ENCODE measurements at places on chromosomes 4 and X.
A peak's percentile ranks its signal among the peaks of the same experiment; 100 is the strongest.

DNA sequence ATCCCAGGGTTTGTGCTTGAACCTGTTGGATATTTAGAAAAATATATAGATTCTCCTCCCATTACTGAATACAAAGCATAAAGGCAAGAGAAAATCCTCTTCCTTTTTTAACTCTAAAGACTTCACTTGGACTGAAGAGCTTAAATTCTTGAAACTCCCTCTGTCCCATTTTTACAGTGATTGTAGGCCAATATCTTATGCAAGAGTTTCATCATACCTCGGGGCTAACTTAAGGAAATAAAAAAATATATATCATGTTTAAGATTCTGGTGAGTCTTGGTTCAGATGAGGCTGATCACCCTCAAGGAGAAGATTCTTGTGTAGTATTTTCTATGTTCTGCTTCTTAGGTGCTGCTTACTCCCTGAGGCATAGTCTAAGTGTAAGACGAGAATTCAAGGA lies 1449.6 kb downstream of the C4orf33 start:
- DNase-seq, result no peak

GRCh38 chrX:71616672-71617529 lies 1.4 kb downstream of the CXCR3 start:
- peak; percentile 20 for DNase-seq

GRCh38 chr4:1721666-1722550 lies 587 bp downstream of the TACC3 start:
- no peak for DNase-seq

- DNase-seq, result no peak
These were observed 79.1 kb downstream of the NPFFR2 start for GRCh38 chr4:72110886-72111285.

GRCh38 chrX:139881130-139881529 lies 51.7 kb downstream of the ATP11C start:
- no peak for DNase-seq

DNA sequence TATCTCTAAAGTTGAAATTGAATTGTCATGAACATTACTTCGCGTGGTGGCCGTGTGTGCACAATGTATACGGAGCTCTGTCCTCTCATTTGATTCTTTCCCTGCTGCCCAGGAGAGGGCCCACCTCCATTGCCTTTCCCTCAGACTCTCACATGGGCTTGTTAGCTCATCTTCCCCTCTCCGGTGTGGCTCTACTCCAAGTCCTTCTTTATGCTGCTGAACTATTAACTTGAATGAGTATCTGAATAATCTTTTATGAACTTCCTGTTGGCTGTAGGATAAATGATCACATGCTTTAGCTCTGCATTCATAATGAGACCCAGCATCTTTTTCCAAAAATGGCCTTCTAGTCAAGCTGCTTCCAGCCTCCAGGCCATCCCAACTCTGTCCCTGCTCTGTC lies 68.8 kb upstream of the CLNK start:
- DNase-seq, result no peak

GRCh38 chr4:27720010-27720766 lies 859.5 kb downstream of the STIM2 start:
- no peak for DNase-seq

GRCh38 chrX:151552743-151553142 lies 10.7 kb upstream of the PASD1 start:
- no peak for DNase-seq

DNA sequence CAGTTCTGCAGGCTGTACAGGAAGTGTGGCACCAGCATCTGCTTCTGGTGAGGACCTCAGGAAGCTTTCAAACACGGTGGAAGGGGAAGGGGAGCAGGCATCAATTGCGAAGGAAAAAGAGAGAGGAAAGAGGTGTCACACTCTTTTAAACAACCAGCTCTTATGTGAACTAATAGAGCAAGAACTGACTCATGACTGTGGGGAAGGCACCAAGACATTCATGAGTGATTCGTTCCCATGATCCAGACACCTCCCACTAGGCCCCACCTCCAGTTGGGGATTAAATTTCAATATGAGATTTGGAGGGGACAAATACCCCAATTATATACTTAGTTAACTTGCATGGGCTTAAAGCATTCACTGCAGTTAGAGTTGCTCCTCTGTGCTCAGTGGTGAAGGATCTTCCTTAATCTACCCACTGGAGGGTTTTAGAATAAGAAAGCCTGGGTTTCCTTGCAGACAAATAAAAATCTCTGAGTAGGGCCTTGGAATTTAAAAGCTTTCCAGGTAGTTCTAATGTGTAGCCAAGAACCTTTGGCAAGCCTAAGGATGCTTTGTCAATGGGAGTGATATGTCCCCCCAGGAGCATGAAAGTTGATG lies 60.0 kb downstream of the SYNPO2 start:
- no peak for DNase-seq

GRCh38 chr4:28557755-28558154 lies 1697.1 kb downstream of the STIM2 start:
- DNase-seq, result no peak

- no peak for DNase-seq
These were observed 26.3 kb upstream of the C4orf54 start for GRCh38 chr4:99683895-99684294.

GRCh38 chr4:6092131-6092530 lies 73.9 kb upstream of the C4orf50 start:
- DNase-seq, result no peak

DNA sequence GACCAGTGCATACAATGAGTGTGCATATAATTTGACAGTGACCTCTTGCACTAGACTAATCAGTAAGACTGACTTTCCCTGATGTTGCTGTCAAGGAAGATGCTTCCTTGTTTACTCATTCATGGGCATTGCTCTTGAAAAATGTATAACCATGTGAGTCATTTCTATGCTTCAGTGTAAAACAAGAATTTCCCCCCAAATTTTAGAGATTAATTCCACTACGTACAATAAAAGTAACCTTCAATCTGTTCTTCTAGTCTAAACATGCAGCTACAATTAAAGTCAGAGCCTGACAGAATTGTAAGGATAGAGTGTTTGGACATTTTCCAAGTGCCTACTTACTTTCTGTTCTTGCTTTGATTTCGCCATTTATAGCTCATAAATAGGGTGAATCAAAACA lies 935.7 kb downstream of the RAPGEF2 start:
- DNase-seq, result no peak

DNA sequence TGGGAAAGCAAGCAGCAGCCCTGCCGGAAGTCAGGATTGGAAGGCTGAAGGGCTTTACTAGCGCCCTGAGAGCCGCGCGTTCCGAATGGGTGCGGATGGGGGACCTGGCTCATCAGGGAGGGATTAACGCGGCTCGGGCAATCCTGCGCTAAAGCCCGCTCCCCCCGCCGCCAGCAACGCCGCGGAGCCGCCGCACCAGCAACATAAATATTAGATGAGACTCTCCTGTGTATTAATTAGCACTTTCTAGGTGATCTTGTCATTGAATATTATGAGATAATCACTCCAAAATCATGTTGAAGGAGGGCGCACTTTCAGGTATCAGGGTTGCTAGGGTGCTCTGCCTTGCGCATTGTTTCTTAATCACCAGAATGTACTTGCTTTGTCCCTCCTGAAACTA lies 357.2 kb upstream of the FAM241A start:
- DNase-seq, result no peak

DNA sequence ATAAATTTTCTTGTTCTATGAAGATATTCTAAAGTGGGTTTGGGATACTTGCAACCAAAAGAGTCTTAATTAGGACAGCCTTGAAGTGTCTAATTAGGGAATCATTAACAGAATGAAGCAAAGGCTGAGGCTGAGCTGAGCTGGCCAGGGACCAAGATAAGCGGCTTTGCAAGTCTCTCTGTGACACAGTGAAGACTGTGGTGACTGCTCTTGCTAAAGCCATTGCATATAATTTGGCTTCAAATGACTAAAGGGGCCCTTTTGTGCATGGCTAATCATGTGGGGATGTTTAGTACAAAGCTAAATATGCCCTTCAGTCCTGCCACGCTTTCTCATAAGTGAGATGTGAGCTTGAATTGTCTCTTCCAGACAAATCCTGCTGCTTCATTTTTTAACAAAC lies 31.2 kb upstream of the GYPA start:
- DNase-seq, result no peak

DNA sequence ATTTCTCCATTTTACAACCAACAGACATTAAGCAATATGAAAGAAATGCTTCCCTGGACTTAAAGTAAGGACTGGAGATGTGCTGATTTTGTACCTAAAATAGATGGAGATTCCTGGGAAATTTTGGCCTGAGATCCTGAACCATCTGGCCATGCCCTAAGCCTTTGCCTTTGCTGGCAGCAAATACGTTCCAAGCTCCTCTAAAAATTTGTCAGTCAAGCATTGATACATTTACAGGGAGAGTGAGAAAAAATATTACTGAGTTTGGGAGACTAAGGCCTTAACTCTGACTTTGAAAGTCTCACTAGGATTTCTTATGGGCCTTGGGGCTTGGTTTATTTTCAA lies 63.9 kb downstream of the FHDC1 start:
- DNase-seq, result no peak

GRCh38 chr4:41106694-41107419 lies 107.5 kb downstream of the APBB2 start:
- no peak for DNase-seq

DNA sequence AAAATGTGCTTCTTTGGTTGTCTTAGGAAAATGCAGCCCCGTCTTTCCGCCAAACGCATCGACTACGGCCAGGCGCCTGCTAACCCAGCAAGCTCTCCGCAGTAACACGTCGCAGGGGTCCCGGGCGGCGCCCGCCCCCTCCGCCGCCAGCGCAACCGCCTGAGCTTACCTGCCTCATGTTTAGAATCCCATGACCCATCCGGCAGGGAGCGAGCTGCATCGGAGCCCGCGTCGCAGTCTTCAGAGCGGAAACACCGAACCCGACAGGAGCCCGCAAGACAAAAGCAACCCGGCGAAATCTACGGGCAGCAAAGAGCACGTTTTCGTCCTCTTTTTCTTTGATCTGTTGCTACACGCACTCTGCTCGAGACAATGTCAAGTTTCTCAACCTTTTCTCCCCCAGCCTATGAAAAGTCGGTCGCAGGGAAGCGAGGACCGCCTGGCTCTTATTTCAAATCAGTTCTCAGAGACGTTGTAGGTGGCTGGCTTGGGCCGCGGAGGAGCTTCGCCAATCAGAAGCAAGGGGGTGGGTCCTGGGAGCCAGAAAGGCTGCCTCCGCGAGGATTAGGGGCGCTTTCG lies at the start of gene MID1:
Gene MID1, minus strand, starts transcription at position 465 of the 579 bp plus-strand sequence. CDS start 53,038 bp downstream, outside the sequence.
- DNase-seq, result no peak
